ENCODE measurements at places on chromosomes 16 and 17. TPM values are rescaled to one million over a fixed set of nuclear protein-coding genes. Genes with fewer than 3 reads are reported as not detected.

Gene NAA60
- total RNA-seq, result 75.5 TPM

GRCh38 chr16:72066747-72067146, 3.7 kb downstream of the HPR start:
- H3K4me3 ChIP-seq, result no peak overlapping the region
- H3K27ac ChIP-seq, result no peak overlapping the region
- peaks cover 3% of the 10 kb centered on the region for H3K27me3 ChIP-seq
- H3K4me1 ChIP-seq, result peaks cover 55% of the 10 kb centered on the region
- peak; percentile 19 for DNase-seq
- no peaks in the 10 kb centered on the region for H3K36me3 ChIP-seq

DNA sequence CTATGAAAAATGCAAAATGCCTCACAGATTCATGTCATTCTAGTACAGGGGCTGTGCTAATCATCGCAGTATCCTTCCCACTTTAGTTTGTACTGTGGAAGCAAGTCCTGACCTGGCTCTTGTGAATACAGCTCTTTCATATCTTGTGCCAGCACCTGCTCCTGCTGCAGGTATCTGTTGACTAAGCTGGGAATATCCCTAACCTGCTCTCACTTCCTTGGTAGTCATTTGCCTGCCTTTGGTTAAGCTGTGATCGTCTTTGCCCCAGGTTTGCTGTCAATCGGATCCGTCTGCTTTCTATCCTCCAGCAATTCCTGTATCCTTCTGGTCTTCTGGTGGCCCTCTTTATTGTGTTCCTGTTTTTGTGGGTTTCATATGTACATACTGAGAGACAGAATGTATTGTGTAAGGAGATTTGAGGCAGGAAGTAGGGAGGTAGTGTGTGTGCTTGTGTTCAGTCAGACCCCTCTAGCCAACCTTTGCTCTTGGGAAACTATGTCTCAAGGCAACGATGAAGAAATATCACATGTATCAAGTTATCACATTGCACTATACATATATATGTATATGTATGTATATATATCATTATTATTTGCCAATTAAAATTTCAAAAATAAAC, 7.7 kb upstream of the GINS3 start:
- peaks cover 2% of the 10 kb centered on the region for H3K27me3 ChIP-seq
- no peak overlapping the region for H3K27ac ChIP-seq
- H3K4me1 ChIP-seq, result peaks cover 5% of the 10 kb centered on the region
- no peaks in the 10 kb centered on the region for H3K36me3 ChIP-seq
- DNase-seq, result no peak

DNA sequence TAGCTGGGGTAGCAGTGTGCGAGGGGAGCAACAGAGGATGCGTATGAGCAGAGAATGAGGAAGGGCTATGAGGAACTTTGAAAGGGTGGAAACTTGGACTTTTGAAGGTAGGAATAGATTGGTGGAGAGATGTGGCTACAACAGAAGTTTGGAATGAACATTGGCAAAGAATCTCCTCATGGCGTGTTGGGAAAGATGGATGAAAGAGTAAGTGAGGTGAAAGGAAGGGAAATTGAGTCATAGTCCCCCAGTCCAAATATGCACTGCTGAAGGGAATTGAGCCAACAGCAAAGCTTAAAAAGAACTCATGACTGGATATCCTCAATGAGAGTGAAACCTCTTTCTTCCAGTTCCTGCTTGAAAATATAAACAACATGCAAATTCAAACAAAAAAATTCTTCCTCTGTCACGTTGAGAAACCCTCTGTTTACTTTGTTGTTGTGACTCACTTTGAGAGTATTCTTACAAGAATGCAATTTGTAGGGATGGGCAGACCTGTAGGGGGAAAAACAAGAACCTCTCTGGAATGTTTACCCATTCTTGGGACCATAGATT, 313.2 kb upstream of the KCNJ16 start:
- H3K4me1 ChIP-seq, result no peaks in the 10 kb centered on the region
- H3K36me3 ChIP-seq, result no peaks in the 10 kb centered on the region
- H3K27ac ChIP-seq, result no peak overlapping the region
- H3K27me3 ChIP-seq, result no peaks in the 10 kb centered on the region
- no peak overlapping the region for H3K4me3 ChIP-seq
- no peak for DNase-seq

DNA sequence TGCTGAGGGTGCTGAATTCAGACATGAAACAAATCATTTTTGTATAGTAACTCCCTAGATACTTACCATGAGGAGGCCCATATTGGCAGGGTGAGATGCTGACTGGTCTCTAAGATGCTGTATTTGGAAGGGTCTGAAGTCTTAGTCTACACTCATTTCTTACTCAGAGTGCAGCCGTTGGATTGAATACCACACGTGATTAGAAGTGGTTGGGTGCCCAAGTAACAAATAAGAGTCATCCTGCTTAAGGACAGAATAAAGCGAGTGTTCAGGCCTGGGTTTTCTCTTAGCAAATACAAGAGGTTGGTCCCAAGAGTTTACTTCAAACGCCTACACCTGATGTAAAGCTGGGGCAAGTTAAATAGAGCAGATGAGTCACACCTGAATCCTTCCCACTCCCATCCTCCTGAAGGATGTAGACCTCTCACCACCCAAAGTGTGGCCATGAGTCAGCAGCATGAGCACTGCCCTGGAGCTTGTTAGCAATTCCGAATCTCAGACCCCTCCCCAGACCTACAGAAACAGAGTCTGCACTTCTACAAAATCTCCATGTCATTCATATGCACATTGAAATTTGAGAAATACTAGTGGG, 284.6 kb upstream of the CDH5 start:
- peaks cover 2% of the 10 kb centered on the region for H3K27me3 ChIP-seq
- no peak for DNase-seq
- H3K27ac ChIP-seq, result no peak overlapping the region
- no peaks in the 10 kb centered on the region for H3K36me3 ChIP-seq
